ENCODE measurements at places on chromosomes 2 and 18. TPM values are rescaled to one million over a fixed set of nuclear protein-coding genes. Genes with fewer than 3 reads are reported as not detected.
A peak's percentile ranks its signal among the peaks of the same experiment; 100 is the strongest.

DNA sequence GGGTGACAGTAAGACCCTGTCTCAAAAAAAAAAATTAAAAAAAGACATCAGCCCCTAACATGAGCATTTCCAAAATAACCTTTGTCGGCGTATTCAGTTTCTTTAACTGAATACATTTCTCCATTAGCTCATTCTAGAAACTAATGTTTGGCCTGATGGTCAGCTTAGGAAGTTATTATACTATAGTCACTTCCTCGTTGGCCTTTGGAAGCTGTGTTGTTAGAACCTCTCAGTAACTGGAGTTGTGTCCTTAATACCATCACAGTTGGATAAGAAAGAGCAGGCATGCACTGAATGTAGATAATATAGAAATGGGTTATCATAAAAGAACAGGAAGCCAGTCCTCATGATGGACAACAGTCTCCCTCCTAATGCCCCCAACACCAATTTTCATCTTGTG, 112.8 kb downstream of the ANTXR1 start:
- no peak for DNase-seq

GRCh38 chr2:45904267-45904945, 252.9 kb downstream of the PRKCE start:
- DNase-seq: no peak

DNA sequence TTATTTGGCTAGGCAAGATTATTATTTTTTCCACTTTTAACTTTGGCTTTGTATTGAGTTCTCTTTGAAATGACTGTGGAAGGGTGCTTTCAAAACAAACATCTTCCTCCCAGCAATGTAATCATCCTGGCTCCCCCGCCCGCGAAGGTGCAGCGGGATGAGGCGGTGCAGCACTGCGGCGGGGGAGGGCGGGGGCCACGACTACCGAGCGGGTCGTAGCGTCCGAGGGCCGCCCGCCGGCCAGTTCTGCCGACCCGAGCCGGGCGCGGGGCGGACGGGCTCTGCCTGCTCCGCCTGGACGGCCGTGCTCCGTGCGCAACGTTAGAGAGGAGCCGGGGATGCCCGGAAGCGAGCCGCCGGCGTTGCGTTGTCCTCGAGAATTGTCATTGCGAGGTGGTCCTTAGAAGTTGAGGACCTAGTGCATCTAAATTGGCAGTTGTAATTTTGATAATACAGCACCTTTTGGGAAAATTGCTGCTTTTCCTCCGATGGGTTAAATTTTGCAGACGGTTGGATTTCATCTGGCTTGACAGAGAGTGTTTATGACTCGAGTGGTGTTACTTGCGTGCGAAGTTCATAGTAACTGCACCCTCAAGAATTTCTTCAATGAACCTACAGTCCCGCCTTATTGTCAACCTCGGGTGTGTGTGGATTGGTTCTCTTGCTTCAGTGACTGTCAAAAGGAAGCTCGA, 1.1 kb downstream of the EPC2 start:
- DNase-seq: peak; percentile 83

- no peak for DNase-seq
Measured at GRCh38 chr2:43059183-43059897, 167.1 kb downstream of the ZFP36L2 start.

GRCh38 chr2:240256704-240257637, 116.5 kb upstream of the OTOS start:
- DNase-seq: no peak

- DNase-seq: no peak
Measured at GRCh38 chr2:24893934-24894333, 26.1 kb downstream of the ADCY3 start.

The PMS1 gene
- 10.4 TPM for total RNA-seq

The AOX1 gene
- total RNA-seq: not detected
